AML-193 (cell line): ENCODE measurements at places on chromosomes 12 and 14.

DNA sequence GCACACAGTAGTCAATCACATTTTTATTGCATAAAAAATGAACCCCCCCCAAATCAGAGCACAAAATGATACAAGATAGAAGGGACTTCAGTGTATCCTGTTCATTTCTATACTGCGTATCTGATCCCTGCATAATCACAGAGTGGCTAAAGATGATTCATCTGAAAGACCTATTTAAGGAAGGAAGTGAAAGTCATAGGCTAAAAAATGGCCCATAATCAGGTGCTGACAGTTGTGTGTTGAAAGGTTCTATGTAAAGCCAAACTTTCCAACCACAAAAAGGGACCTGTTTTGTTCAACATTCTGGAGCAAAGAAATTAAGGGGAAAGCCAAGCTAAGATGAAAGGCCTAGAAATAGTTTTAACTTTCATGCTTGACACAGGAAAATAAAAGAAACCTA is 147.8 kb upstream of the ATP2B1 start:
- DNase-seq = peak; percentile 82

GRCh38 chr12:109446869-109447268 is 30.2 kb downstream of the KCTD10 start:
- DNase-seq = no peak

GRCh38 chr14:83289896-83290295 is 1756.2 kb upstream of the SEL1L start:
- DNase-seq = no peak

DNA sequence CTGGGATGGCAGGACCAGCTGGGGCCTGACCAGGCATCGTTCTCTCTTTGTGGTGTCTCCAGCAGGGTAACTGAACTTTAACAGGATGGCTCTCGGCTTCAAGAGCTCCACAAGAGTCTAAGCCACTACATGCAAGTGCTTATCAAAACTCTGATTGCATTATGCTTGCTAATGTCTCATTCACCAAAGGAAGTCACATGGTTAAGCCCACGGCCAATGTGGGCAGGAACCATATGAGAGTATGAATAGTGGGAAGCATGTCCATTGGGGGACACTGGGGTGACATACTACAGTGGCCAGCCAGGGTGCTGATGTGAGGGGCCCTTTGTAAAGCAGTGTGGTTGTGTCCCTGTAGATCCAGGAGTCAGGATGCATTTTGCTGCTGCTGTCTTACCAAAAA is 35.0 kb upstream of the KCNA5 start:
- no peak for DNase-seq

GRCh38 chr14:94773655-94774343 is 3.9 kb upstream of the GSC start:
- no peak for DNase-seq

GRCh38 chr14:73264080-73264884 is 27.0 kb downstream of the PAPLN start:
- no peak for DNase-seq

- DNase-seq = no peak
Observed at GRCh38 chr12:22256041-22256441, 78.5 kb downstream of the ST8SIA1 start.

DNA sequence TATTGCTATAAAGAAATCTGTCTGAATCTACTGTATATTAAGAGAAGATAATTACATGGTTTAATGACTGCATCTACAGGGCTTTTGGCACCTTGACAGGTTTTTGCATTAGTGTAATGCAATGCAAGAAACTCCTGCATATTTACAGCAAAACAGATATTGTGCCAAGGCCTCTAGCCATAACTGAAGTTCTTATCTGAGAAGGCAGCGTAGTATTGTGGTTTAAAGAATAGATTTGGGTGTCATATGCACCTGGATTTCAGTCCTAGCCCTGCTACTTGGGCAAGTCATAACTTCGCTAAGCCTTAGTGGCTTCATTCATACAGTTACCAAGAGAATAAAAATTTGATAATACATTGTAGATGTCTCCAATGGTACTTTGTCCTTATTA is 350.1 kb downstream of the CCDC91 start:
- DNase-seq = no peak
